Right forelimb (tissue), 1 donor: ENCODE measurements at places on chromosomes 2 and 18.
A peak's percentile ranks its signal among the peaks of the same experiment; 100 is the strongest.

- DNase-seq: no peak
Measured at GRCh38 chr2:28761420-28761819, 9.8 kb downstream of the PPP1CB start.

DNA sequence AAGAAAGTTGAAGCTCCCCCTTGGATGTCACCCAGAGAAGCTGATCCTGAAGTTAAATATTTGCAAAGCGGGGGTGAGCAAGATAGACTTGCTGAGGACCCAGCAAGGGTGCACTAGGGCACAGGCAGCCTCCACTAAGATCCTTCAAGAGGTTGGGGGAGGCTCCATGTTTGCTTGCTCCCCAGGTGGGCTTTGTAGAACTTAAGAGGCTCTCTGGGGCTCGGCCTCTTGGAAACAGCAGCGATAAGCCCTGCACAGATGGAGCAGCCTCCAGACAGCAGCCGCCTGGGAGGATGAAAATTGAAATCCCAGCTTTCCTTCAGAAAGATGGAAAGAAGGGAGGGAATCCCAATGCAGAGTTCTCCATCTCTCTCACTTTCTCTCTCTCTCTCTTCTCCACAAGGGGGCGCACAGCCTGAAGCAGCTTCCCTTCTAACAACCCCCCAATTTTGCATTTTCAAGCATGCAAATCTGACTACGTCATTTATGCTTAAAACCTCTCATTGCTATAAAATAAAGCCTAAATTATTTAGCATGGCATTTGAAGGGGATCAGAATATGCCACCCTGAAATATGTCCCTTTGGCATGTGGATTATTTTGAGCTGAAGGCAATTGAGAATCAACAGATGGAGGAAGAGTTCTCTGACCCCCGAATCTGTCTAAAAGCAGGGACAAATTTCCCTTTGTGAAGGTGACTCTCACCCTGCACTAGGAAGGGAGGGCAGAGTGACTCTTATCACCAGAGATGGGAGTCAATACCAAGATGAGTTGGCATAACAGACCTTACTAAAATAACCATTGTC lies 185.7 kb upstream of the KLHL29 start:
- DNase-seq: no peak

DNA sequence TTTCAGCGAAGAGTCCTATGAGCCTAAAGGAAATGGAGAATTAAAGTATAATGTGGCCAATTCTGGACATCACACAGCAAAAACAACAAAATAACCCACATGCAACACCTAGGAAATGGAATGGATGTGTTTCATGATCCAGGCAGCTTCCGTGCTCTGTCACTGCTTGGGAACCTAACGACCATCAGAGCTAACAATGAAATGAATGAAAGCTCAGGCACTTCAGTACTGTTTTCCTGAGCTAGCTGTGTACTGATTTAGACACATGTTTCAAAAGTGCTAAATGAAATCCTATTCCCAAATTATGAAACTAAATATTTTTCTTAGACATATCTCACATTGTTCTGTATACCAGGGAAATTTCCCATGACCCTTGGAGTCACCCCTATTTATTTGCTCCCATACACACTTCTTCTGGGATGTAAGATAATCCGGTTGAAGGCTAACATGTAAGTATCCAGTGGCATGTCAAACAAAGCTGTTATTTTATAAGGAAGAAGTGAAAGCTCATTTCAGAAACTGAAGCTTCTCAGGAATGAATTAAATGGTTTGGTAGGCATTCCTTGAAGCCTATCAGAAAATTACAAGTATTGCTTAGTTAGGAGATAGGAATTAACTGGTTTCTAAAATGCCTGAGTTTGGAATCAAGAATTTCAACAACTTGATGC lies 108.5 kb upstream of the RND3 start:
- DNase-seq: no peak

GRCh38 chr2:202418027-202418426 lies 41.9 kb downstream of the BMPR2 start:
- DNase-seq: no peak

GRCh38 chr2:29810956-29811355 lies 110.4 kb downstream of the ALK start:
- no peak for DNase-seq

- DNase-seq: no peak
Measured at GRCh38 chr18:10985689-10986088, 163.7 kb downstream of the PIEZO2 start.

- peak; percentile 58 for DNase-seq
Measured at GRCh38 chr2:203808046-203808750, 59.4 kb upstream of the CTLA4 start.

GRCh38 chr2:99389946-99390345 lies 52.8 kb downstream of the EIF5B start:
- no peak for DNase-seq

DNA sequence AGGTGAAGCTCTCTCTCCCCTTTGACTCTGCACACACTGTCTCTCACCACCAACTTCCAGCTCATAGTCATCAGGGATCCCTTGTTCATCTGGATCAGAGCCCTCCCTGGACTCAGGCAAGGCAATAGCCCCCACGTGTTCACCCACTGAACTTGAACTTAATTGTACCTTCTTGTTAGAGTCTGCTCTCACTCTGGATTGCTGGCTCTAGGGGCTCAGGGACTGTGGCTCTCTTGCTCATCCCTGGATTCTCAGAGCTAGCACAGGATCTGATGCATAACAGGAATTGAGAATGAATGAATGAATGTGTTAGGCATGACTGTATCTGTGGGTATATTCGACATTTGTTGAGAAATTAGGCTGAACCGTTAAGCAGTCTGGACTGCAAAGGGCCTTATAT lies 16.7 kb upstream of the ASAP2 start:
- no peak for DNase-seq

GRCh38 chr2:172998547-172999272 lies 76.9 kb upstream of the MAP3K20 start:
- no peak for DNase-seq

DNA sequence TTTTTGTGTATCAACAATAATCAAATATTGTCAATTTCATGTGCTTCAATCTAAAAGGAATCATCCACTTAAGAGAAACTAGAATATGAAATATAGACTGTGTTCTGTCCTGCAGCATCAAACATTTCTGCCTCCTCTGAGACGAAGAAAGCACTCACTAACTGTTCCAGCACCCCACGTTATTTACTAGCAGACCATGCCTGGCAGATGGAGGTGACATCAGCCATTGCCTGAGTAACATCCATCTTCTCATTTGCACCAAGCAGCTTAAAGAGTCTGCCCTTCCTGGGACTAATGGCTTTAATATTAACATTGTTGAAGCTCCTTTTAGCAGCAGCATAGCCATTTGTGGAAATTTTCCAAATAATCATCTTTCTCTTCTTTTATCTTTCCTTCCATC lies 25.7 kb downstream of the SGPP2 start:
- DNase-seq: no peak

DNA sequence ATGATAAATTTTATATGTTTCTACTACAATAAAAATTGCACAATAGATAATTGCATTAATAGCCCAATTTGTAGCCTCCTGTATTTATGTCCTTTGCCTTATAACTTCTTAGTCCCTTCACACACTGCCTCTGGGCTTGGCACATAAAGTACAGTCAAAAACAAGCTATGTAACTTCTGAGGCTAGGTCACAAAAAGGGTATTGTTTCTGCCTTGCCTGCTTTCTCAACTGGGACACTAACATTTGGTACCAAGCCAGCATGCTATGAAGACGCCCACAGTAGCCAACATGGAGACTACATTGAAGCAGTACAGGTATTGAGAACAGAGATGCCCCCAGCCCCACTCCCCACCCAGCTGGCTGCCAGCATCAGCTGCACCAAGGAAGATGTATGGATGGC lies 5.4 kb upstream of the SLC3A1 start:
- DNase-seq: no peak

DNA sequence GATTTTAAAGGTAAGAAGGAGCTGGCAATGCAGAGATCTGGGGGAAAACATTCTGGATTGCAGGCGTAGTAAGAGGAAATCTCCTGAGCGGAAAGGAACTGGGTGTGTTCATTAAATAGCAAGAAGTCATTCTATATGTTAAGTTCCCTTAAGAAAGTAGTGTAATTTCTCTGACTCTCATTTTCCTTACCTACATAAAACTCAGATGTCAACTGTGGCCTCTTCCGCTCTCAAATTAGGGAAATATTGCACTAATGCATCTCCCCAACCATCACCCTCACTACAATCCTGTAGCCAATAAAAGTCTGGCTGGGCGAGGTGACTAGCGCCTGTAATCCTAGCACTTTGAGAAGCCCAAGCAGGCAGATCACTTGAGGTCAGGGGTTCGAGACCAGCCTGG lies 89.0 kb upstream of the CDC42EP3 start:
- no peak for DNase-seq

DNA sequence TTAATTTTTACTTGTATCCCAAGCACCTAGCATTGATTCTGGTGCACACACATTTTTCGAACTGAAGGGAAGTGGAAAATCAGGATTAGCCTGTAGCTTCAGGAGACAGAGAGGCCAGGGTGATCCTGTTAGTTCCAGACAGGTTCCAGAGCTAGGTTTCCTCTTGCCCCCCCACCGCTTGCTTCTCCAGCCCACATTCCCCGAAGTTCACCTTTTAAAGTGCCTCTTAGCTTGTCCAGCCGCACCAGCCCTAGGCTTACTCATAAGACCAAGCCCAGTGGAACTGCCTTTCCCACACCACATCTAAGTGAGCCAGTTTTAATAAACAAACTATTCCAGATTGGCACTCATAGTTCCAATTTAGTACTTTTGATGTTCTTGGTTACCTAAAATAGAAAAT lies 898.6 kb upstream of the KLHL29 start:
- DNase-seq: no peak

- DNase-seq: no peak
Measured at GRCh38 chr2:42046819-42047487, 868 bp upstream of the PKDCC start.

DNA sequence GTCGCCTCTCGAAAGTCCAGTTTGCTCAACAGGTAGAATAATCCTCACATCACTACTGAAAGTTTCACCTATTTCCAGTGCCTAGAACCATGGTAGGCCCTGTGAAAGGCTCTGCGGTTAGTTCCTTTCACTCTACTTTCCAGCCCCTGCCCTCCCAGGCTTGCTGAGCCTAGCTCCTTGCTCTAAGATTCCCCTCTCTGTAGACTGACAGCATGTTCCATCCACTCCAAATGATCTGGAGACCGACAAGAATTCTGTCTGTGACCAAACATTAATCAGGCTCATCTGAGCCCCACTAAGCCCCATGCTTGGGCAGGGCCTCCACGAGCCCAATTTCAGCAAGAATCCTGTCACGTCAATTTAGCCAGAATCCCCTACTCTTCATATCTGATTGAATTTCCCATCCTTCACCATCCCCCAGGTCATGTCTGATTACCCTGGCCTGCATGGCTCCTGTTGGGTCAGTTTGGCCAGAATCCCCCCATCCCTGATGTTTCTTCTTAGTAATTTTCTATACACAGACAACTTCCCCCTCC lies 307.0 kb downstream of the ALK start:
- no peak for DNase-seq

DNA sequence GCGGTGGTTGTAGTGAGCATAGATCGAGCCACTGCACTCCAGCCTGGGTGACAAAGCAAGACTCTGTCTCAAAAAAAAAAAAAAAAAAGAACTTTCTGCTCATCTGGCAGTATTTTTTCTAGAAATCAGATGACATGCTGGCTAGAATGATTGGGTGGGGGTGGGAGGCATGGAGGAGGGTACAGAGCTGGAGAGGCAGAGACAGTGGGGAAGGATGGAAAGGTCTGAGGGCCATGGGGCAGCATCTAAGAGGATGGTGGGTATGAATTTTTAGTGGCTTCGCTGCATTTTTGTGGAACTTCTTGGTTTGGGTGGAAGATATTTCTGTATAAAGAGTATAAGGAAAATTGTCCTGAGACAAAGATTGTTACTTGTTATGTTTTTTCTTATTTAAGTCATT lies 23.3 kb downstream of the ARMC9 start:
- DNase-seq: no peak
